CD4-positive, alpha-beta T cell treated with Interleukin-10 for 1 hour (primary cell): ENCODE measurements at places on chromosomes 2 and 18.

DNA sequence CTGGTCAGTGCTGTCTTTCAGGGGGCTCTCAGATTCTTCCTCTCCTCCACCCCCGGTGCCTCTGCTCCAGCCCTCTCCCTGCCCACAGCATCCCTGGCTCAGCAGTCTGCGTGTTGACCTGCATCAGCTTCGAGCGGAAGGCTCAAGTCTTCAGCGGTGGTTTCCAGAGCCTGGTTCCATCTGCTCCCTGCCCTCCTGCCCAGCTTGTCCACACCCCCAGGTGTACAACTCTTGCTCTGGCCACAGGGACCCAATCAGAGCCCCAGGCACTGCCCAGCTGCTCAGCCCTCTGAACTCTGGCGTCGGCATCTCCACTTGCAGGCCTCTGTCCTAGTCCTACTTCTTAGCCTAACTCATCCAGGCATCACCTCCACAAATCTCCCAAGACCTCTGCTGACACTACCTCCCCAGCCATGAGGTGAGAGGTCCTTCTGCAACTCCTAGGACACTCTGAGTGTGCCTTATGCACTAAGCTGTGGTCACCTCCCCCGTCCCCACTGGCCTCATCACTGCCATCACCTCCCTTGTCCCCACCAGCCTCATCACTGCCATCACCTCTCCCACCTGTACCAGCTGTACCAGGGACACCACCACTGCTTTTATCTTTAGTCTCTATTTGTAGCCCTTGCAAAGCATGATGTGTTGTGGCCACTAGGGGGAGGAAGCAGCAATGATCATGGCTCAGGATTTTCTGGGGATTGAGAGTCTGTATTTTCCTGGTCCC is 60.9 kb downstream of the EDAR start:
- peak; percentile 53 for DNase-seq

- DNase-seq, result no peak
Observed at GRCh38 chr2:64213532-64214275, 69.5 kb upstream of the PELI1 start.

DNA sequence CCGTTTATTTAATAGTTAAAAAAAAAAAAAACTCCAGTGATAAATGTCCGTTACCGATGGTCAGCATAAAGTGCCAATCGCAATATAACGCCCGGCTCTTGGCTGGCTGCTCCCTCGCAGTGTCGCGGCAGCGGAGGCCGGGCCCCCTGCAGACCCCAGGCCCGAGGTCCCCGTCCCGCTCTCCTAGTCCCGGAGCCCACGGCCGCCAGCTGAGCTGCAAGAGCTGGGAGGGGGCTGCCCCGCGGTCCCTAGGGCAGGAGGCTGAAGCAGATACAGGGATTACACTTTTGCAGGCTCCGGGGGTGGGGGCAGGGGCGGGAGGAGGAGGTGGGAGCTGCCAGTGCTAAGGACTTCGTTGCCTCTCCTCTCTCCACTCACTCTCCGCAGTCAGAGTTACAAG is 6.9 kb downstream of the OSR1 start:
- DNase-seq, result no peak

- DNase-seq, result no peak
Observed at GRCh38 chr2:11050565-11050964, 104.7 kb upstream of the SLC66A3 start.

DNA sequence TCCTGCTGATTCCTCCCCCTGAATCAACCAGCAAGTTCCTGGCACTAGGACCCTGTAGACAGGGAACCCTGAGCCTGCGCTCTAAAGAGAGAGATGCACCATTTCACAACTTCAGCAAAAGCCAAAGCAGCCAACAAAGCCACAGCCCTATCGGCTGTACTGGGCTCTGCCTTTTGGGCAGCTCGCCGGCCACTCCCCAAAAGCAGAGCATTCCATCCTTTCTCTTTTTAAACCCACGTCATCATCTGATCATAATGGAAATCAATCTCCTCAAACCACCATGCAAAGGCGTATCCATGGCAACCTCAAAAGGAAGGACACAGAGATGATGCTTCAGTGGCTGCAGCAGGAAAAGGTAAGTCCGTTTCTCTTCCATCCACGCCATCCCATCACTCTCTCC is 5.3 kb upstream of the DCTN1 start:
- DNase-seq, result no peak

DNA sequence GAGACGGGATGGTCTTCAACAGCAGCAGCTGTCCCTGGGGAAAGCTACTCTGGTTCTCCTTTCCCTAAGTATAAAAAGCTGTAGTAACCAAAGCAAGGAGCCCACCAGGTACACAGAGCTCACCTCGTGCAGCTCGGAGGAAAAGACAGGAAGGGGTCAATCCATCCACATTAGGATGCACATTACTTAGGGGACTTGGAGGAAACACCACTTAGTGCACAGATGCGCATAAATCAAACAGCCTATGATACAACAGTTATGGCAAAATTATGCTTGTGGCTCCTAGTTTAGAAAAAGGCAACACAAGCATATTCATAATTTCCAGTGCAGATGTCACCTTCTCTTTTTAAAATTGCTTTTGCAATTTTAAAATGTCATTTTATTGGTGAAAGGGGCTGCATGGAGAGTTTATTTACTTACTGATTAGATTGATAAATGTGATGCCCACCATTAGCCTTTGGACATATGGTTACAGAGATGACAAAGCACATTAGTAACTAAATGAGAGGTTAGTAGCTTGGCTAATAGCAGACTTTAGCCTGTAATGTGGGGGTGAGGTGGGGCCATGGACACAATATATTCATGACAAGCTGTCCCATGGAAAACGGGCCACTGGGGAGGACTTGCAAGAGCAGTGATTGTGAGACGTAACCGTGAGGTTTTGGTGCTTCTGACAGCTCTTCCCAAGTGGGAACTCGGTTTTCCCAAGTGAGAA is 199.8 kb downstream of the MYT1L start:
- no peak for DNase-seq

GRCh38 chr2:101887328-101887727 is 104.4 kb upstream of the IL1R2 start:
- no peak for DNase-seq

GRCh38 chr2:95328358-95329125 is 31.4 kb downstream of the KCNIP3 start:
- DNase-seq, result no peak
